Fibroblast of skin of scalp (primary cell): ENCODE measurements at places on chromosomes 4 and X.

DNA sequence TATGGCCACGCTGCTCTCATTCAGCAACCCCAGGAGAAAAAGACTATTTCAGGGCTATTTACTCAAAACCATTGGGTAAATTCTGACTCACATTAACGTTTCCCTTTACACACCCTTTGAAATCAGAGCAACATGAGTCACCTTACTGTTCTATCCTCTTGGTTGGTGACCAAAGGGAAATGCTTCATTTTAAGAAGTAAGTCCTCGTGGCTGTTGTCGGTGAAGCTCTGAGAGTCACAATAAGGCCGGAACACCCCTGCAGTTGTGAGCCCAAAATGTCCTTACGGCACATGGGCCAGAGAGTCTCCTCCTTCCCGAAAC lies 56.3 kb upstream of the SPRY1 start:
- DNase-seq = peak; percentile 67

DNA sequence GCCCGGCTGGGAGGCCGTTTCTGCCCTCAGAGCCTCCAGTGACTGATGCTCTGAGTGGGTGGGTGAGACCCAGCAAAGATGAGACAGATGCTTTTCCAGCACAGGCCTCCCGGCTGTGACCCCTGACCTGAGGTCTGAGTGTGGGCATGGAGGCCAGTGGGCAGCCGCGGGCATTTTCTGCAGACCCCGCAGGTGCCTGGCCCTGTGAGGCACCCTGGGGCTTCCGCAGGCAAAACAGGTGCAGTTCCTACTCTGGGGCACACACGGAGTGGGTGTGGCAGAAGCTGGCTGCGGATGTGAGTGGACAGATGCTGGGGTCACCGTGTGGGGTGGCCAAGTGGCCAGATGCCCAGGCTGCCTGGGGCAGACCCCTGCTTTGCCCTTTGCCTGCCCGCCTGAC lies 14.8 kb downstream of the HTRA3 start:
- DNase-seq = no peak

- DNase-seq = no peak
These were observed 13.6 kb downstream of the EREG start for GRCh38 chr4:74378573-74378972.

GRCh38 chrX:153955228-153955732 lies 10.8 kb upstream of the RENBP start:
- DNase-seq = no peak

- no peak for DNase-seq
These were observed 10.8 kb upstream of the NR3C2 start for GRCh38 chr4:148452970-148453369.

DNA sequence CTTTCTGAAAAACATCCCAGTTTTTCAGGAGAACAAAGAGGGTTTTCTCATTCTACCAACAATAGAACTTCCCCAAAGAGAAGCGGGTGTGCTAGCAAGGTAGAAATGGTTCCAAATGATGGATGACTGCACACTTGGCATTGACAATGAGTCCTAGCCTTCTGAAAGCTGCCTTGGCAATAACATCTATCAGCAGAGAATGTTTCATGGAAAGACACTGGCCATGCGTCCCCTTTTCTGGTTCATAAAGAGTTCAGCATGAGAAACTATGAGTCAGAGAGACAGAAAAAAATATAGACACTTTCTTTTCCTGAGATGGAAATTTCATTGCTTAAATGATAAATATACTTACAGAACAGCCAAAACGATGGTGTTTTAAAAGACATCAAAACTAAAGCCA lies 236.9 kb upstream of the PRKX start:
- no peak for DNase-seq

- DNase-seq = no peak
These were observed 338.9 kb upstream of the FAM241A start for GRCh38 chr4:111806331-111806730.

DNA sequence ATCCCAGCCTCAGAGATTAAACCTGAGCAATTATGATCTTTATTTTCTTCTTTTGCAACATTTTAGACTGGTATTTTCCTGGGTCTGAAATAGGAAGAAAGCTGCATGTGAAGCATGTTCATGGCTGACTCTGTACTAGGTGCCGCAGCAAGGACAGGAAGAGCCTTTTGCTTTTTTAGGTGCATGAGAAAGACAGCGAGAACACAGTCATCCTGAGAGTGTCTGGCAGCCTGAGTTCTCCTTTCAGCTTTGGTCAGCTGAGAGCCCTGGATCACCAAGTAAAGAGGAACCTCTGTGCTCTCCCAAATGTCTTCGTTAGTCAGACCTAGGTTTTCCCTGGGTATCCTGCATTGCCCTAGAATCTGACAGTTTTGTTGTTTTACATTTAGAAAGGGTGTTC lies 29.8 kb downstream of the FAM149A start:
- no peak for DNase-seq

DNA sequence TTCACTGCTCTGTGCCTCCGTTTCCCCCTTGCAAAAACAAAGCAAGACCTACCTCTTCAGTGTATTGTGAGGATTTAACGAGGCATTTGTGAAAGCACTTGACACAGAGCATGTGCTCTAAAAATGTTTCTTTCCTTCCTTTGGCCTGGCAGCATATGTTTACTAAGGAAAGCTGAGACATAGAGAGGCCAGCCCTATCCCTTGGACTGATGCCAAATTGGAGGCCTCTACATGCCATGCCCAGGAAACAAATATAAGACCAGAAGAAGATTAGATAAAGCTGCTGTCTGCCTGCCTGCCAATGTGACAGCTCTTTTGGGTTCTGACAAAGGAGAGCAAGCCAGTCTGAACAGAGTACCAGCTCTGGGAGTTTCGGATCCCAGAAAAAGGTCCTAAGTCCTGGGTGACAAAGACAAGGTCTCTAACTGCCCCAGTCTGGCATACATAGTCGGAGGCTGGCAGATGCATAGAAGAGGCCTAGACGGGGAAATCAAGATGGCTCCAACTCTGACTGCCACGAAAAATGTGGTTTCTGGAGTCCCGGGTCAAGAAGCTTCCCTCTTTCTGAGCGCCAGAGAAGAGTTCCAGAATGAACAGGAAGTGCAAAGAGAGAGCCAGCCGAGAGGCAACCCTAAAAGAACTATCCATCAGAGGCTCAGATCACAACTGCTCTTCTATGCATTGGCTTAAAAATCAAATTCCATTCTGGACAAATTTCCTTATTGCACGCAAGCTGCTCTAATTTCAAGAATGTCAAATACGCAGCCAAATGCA lies 25.8 kb downstream of the OTUD6A start:
- DNase-seq = peak; percentile 48

DNA sequence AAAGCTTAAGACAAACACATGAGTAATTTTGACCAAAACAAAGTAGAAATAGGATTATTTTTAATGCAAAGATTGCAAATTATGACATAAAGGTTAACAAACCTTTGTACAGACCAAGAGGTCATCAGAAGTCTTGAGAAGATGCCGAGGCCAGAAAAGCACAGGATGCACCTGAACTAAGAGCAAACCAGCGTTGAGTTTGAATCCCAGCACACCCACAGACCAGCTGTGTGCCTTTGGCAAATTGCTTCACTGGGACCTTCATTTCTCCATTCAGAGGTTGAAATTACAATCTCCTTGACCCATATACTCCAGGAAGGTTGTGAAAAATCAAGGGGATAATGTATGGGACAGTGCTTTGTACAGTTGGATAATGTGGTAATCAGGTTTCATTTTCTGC lies 56.6 kb downstream of the PPM1K start:
- DNase-seq = no peak

GRCh38 chr4:40227284-40227683 lies 30.5 kb downstream of the RHOH start:
- no peak for DNase-seq

GRCh38 chr4:24252121-24252520 lies 332.2 kb downstream of the DHX15 start:
- DNase-seq = no peak

- peak; percentile 65 for DNase-seq
These were observed 28.3 kb downstream of the FGFRL1 start for GRCh38 chr4:1039493-1040343.

- DNase-seq = no peak
These were observed 1575.8 kb downstream of the STIM2 start for GRCh38 chr4:28436191-28437080.

DNA sequence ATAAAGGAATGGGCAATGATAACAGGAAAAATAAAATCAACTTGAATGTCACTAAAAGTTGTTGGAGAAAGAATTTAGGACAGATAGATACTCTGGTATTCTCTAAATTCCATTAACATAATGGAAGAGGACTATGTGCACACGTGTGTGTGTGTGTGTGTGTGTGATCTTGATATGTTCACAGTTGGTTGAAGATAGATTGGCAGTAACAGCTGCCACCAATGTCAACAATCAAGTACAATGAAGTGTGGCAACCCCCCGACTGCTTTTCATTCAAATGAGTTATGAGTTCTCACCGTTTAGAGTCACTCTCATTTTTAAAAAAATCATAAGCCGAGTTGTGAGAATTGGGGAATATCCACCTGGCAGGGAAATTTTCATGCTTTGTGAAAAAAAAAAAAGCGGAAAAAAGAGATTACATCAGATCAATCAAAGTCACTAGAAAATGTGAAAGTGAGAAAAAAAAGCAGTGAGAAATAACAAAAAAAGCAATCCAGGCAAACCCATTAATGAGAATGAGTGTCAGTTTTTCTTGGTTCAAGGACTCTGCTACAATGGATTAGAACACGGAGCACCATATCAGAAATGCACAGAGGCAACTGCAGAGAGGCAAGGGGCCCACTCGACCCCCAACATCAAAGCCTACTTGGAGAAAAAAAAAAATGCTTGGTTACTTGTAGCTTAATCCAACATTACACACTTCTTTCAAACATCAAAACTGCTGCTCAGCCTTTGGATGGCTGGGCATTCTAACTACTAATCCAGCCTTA lies 414.9 kb upstream of the PITX2 start:
- DNase-seq = no peak

GRCh38 chr4:126306152-126306869 lies 991.6 kb downstream of the FAT4 start:
- peak; percentile 4 for DNase-seq

DNA sequence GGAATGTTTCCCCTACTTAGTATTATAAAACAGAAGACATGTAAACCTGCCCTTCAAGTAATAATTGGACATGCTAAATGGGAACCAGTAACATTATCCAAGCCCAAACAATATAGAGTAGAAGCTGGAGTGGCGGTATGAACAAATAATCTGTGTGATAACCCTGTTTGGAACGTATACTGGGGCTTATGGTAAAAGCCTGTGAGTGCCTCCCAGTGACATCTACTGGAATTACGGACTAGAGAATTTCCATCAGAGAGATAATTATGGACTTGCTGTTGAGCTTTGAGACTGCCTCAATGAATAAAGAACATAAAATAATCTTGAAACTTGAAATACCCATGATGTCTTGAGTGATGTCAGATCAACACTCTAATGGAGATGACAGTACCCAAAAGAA lies 406.3 kb upstream of the GRIA3 start:
- no peak for DNase-seq

DNA sequence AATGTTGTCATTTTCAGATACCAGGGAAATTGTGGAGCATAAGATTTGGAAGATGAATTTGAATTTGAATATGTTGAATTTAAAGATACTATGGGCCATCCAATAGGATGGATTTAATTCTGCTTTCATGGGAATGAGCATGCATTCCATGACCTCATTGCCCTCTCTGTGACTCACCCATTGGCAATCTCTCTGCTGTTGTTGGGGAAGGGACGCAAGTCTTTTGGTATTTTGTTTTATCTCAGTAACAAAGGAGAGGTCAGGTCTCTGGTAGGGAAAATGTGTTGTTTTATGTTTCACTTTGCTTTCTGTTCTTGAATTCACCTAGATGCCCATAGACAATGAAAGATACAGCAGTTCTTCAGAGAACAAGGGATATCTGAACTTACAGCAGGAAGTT lies 42.1 kb upstream of the MAGEA4 start:
- peak; percentile 88 for DNase-seq
